Foreskin fibroblast (primary cell): ENCODE measurements at places on chromosomes 2 and 18.

DNA sequence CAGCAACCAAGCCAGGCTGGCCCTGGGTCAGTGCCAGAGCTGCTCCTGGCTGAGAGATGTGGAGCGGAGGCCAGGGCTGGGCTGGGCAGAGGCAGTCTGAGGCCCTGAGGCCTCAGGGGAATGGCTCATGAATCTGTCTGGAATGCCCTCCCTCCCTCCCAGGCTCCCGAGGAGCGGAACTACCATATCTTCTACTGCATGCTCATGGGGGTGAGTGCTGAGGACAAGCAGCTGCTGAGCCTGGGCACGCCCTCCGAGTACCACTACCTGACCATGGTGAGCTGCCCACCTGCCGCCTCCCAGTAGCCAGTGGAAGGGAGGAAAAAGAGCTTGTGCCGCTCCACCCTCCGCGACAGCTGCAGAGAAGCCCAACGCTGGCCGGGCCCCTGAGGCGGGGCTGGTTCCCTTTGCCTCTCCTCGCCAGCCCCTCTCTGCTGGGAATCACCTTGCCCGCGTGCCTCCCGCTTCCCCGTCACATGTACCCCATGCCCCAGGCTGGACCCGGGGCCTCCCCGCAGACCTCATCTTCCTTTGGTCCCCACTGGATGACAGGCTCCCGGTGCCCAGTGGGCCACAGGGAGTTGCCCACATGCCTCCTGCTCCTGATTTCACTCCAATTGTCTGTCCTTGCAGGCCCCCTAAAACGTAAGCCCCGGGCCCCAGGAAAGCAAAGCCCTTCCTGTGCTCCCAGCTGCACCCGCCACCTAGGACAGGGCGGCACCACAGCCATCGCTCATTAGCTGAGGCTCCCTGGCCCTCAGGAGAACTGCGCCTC lies 41.1 kb downstream of the MYO7B start:
- DNase-seq: peak; percentile 85

GRCh38 chr18:44900627-44901026 lies 219.9 kb downstream of the SETBP1 start:
- DNase-seq: no peak

DNA sequence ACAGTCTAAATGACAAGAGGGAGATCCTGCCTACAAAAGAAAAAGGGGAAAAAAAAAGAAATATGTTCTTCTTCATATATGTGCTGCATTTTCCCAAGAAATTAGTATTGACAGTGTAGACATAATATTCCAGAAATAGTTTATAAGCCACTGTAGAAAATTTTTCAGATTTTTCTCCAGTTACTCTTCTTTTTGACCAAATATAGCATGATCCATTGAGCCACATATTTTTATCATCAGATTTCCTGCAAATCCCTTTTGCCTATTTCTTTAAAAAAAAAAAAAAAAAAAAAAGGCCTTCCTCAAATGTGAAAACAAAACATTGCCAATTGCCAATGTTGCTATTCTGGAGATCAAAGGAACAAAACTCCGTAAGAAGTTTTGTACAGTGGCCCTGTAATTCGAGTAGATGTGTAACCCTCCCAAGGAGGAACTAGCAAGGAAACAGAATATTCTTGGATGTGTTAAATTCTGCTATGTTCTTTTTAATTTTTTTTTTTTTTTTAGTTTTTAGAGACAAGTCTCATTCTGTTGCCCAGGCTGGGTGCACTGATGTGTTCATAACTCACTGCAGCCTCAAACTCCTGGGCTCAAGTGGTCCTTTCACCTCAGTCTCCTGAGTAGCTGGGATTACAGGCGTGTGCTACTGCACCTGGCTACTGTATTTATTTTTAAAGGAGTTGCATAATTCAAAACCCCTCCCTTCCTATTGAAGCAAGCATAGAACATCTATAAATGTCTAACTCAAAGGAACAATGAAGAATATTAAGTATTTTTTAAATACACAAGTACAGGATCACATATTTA lies 12.5 kb upstream of the CABYR start:
- no peak for DNase-seq

GRCh38 chr2:6079405-6079804 lies 387.2 kb downstream of the SOX11 start:
- no peak for DNase-seq

DNA sequence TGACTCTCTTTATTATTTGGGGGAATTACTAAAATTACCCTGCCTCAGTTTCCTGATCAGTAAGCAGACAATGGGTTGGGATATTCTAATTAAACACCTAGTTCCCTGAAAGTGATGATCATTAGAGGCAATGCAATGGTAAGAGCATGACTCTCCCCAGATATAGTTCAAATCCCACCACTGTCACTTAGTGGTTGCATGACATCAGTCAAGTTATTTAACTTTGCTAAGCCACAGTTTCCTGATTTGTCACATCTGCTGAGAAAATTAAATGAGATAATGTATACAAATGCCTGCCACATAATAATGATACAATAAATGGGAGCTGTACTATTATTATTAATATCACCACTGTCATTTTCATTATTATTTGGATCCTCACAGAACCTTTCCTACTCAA lies 29.9 kb downstream of the ZEB2 start:
- DNase-seq: no peak

DNA sequence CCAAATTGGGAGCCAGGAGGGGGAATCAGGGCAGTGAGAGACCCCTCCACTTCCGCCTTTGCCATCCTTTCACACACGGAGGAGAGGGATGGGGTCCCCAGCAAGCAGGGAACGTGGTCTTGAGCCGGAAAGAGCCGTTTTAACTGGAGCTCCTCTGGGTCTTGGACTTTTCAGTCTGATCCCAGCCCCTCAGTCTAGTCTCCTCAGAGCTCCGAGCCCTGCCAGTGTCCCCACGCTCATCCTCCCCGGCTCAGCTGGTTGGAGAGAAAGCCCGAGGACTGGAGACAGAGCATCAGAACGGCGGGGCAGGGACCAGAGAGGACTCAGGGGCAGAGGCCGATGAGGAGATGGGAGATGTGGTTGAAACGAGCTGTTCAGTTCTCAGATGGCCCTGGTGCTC lies 26.1 kb upstream of the OTOF start:
- DNase-seq: no peak

DNA sequence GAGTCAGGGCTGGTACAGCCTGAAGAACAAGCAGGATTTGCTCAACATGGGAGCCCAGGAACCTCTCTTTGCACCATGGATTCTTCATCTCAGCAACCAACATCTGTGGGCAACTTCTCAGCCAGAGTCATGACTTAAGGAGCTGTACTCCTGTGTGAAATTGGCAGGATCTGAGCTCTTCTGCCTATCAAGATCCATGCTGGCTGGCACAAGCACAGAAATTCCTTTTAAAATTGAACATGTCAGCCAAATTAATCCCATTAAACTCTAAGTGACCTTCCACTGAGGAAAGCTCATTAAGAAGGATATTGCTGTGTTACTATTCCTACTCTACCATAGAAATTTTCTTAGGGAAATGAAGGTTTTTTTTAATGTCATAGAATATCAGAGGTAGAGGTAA lies 110.5 kb upstream of the SCG2 start:
- DNase-seq: no peak

- peak; percentile 81 for DNase-seq
These were observed 5.0 kb downstream of the SPIRE1 start for GRCh38 chr18:12652861-12653401.

DNA sequence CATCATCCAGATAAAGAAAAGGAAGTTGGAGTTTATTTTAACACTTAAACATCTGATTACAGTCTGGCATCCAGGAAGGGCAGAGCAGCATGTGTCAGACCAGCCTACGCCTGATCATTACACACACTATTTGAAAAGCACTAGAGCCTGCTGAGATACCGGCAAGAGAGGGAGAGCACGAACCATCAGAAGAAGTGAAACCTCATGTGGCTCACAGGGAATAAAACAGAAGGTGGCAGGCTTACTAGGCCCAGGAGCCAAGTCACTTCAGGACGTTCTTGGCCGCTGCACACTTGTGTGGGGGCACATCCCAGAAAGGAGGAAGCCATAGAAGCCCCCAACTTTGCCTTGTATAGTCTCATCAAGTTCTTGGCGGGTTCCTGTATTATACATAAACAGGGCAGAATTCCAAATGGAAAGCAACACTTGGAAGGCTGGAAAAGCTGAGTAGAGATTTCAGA lies 105.5 kb downstream of the UGGT1 start:
- peak; percentile 41 for DNase-seq

DNA sequence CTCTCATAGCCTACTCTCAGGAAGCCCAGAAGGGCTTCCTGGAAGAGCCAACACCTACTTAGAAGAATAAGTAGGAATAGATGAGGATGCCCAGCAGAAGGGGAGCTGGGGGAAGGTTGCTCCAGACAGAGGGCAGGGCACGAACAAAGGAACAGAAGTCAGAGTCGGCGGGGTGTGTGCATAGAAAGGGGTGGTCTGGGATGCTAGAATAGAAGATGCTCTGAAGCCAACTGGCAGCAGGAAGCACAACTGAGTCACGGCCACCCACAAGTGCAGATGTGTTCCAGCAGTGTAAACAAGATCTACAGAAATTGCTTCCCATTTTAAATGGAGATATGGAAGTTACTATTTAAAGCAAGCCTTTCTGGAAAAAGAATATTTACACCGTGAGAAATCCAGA lies 131.0 kb downstream of the ZNF532 start:
- DNase-seq: no peak

DNA sequence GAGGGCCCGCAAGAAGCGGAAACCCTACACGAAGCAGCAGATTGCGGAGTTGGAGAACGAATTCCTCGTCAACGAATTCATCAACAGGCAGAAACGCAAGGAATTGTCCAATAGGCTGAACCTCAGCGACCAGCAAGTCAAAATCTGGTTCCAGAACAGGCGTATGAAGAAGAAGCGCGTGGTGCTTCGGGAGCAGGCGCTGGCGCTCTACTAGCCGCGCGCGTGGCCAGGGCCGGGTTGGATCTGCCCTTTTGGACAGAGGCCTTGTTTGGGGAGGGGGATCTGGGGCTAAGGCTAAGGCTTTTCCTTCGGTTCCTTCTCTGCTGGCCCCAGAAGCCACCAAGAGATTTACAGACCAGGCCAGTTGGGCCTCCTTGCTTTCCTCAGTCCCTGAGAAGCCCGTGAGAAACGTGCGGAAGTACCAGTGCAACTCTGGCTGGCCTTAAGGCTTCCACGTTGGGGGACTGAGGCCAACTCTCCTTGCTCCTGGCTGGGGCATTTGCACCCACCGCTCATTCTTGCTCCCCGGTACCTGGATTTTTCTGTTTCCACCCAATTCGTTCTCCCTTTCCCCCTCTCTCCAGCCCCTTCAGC lies 1.0 kb downstream of the HOXD12 start:
- no peak for DNase-seq

GRCh38 chr2:68237404-68237803 lies 14.9 kb downstream of the PPP3R1 start:
- peak; percentile 69 for DNase-seq

GRCh38 chr2:113724010-113724409 lies 32.4 kb downstream of the SLC35F5 start:
- DNase-seq: no peak

DNA sequence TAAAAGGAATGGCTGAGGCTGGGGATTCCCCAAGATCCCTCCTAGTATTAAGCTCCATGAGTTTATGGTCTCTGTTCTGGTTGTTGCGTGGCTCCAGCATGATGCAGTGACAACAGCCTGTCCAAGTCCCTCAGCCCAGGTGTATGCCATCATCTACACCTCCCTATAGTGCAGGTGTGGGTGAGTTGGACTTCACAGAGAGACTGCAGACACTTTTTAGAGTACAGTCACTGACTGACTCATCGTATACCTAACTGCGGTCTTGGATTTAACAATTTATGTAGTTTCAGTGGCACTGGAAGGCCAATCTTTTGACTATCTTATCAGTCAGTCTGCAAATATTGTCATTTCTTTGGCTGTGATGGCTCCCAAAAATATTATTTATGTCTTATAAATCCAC lies 415.0 kb downstream of the TMX3 start:
- no peak for DNase-seq

DNA sequence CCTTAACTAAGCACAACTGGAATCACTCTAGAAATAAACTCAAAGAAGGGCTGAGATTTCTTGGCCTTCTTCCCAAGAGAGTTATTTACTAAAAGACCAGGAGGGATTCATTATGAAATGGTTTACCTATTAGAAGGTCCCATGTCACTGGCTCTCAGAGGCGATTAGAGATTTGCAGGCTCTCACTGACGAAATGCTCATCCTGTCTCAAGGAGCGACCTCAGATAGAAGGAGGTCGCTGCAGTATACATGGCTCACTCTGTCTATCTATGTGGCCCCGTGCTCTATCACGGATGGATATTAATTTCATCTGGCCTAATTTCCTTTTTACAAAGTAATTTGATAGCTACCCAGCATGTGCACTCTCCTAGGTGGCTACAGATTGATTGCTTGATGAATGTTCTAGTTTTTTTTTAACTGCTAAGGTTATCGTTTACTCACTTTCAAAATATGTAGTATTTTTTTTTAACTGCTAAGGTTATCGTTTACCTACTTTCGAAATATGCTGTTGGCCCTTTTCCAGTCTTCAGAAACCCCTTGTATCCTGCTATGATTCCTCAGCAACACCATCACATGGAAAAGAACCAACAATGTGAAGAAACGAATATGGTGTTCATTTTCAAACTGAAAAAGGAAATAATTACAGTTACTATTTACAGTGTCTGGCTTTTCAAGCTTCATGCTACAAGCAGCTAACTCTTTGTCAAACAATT lies 9.1 kb downstream of the SMIM21 start:
- DNase-seq: peak; percentile 26

DNA sequence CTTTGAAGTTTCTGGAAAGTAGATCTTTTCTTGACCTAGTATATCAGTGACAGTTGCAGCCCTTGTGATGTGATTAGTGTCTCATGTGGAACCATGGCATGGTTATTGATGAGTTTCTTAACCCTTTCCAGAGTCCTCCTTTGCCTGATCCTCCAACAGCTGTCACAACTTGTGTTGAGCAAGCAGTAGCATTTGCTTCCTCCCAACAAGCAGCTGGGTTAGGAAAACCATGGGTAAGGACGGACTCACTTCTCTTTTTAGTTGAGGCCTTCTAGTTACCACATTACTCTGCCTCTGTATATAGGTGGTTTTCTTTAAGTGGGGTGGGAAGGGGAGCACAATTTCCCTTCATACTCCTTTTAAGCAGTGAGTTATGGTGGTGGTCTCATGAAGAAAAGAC lies 96.3 kb downstream of the XRCC5 start:
- no peak for DNase-seq

- DNase-seq: peak; percentile 11
These were observed 11.9 kb downstream of the ATG4B start for GRCh38 chr2:241649404-241649803.

DNA sequence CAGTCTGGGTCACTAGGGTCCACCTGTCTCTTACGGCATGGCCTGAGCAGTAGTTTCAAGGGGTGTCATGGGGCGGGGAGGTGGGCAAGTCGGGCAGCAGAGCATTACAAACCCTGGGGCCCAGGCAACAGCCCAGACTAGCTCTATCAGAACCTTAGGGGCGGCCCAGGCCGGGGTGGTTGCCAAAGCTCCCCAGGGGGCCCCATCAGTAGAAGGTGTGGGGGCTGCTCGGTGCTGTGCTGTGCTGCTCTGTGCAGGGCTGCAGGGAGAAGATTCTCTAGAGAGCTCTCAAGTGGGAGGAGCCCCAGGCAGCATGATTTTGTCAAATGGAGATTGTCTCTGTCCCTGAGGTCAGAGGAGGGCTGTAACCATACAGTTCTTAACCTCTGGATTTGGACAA lies 36.4 kb upstream of the SLC14A1 start:
- DNase-seq: peak; percentile 28

- no peak for DNase-seq
These were observed 72.3 kb downstream of the ACVR2A start for GRCh38 chr2:147917161-147917560.
